Thymus (tissue), 14 donors: ENCODE measurements at places on chromosomes 3 and 15. TPM values are rescaled to one million over a fixed set of nuclear protein-coding genes. Genes with fewer than 3 reads are reported as not detected.

Gene TAGLN3
- 1.0 TPM for total RNA-seq

DNA sequence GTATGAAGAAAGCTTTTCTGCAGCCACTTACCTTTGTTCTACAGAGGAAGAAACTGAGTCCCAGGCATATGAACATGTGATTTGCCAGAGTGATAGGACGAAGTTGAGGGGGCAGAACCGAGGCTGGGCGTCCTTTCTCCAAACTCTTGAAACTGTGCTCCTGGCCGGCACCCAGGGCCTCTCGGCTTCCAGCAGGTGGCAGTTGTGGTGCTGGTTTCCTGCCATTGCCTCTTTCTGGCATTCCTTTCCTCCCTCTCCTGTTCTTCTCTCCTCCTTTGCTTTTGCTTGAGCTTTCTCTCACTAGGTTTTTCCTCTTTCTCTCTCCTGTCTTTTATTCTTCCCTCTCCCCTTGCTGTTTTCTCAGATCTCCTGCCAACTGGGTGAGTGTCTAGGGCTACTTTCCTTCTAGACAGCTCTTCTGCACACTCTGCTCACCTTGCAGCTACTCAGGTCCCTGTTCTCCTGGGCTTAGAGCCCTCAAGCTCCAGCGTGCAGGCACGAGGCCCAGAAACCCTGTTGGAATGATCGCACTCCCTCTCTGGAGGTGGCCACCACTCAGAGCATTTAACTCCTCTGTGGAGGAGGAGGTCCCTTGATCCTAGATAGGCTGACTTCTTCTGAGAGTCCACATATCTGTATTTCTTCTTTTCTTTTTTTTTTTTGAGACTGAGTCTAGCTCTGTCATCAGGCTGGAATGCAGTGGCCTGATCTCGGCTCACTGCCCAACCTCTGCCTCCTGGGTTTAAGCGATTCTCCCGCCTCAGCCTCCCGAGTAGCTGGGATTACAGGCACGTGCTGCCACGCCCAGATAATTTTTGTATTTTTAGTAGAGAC is 26.2 kb downstream of the TRAK1 start:
- DNase-seq, result no peak

DNA sequence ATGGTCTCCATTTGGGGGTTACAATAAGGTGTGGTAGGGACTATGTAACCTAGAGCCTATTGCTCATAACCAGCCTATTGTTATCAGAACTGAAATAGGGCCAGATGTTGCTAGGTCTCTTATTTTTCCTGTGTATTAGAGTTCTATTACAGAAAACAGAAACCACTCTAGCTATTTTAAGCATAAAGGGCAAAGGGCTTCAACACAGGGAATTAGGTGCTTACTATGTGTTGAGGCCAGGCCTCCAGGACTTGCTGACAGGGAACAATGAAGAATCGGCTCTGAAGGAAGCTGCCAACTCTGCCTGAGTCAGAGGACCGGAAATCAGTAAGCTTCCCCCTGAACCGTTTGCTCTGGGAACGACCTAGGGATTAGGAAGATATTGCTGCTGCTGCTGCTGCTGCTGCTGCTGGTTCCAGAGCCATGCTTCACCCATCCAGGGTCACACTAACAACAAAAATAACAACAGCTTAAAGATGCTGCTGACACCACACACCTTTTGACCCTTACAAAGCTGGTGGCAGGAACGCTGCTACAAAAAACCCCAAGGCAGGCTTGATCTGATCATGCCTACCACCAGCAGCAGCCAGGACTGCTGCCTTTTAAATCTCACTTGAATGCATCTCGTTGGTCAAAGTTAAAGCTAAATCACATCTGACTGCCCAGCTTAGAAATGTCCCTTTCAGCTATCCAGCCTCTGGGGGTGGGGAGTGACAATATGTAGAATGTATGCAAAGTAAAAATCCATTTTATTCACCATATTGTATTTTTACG is 276.9 kb upstream of the IL12A start:
- no peak for DNase-seq

- DNase-seq, result no peak
These were observed 59.7 kb upstream of the CCDC50 start for GRCh38 chr3:191269289-191270085.
